ENCODE measurements at places on chromosomes 16 and 17.

DNA sequence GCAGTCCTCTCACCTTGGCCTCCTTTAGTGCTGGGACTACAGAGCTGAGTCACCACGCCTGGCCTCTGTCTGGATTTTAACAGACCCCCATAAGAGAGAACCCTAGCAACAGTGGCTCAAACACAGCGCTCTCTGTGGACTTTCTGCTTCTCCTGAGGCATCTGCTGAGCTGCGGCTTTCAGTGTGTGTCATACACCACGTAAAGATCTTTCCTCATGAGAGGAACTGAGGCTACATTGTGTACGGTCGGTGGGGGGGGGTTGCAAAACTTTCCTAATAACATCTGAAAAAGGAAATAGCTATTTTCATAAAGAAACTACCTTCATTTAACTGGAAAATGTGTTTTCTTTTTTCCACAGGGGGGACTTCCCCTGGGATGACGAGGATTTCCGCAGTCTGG is 32.9 kb downstream of the DEF8 start:
- DNase-seq = no peak

- no peak for DNase-seq
These were observed 2.4 kb downstream of the AOC2 start for GRCh38 chr17:42846594-42847280.

- DNase-seq = no peak
These were observed 123.7 kb downstream of the ABCC1 start for GRCh38 chr16:16073001-16073545.

DNA sequence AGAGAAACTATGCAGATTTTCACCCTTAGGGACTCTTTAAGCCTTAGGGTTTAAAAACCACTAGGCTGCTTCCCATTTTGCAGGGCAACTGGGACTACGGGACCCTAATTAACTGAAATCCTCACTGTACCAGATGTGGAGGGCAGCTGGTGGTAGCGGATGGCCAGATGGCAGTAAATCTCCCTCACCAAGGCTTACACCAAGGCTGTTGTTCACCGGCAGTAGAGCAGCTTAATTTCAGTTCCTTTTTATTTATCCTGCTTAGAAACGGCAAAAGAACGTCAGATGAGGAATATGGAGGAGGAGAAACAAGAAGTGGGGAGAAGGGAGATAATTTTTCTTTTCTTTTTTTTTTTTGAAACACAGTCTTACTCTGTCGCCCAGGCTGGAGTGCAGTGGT is 6.5 kb downstream of the ABHD15 start:
- no peak for DNase-seq

DNA sequence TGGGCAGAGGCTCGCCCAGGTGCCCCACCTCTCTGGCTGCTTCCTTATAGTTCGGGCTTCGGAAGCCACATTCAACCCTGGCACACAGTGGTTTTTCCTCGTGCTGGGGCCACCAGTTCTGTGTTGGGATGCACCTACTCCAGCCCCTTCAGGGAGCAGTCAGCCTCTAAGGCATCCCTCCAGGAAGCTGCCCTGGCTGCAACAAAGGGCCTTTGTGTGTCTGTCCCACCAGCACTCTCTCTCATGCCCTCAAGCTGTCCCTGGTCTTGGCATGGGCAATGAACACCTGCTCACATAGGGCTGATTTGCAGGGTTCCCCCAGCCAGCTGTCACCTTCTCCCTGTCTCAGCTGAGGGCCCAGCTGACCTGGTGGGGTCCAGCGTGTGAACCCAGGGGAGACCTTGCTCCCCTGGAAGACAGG is 754 bp upstream of the NOXO1 start:
- DNase-seq = no peak

Data from T-helper 1 cell (primary cell).